ENCODE measurements at places on chromosomes 12 and 14.

GRCh38 chr12:104799458-104799857, 158.6 kb downstream of the SLC41A2 start:
- DNase-seq = no peak

GRCh38 chr14:35444104-35444503, 39.6 kb upstream of the NFKBIA start:
- no peak for DNase-seq

- no peak for DNase-seq
Observed at GRCh38 chr12:15547691-15548090, 225.4 kb downstream of the PTPRO start.

DNA sequence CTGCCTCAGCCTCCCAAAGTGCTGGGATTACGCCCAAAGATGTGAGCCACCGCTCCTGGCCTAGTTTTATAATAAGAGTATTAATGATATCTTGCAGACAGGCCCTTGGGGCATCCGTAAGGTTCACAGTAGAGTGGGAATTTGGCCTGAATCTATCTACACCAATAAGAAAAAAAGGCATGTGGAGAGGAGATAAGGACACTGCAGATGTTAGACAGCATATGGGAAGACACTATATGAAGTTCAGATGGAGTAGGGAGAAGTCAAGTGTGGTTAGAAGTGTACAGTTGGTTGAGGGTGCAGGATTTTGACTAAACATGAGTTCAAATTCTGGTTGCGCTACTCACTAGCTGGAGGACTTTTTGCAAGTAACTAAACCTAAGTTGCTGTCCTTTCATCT, 8.5 kb upstream of the TTC8 start:
- no peak for DNase-seq

DNA sequence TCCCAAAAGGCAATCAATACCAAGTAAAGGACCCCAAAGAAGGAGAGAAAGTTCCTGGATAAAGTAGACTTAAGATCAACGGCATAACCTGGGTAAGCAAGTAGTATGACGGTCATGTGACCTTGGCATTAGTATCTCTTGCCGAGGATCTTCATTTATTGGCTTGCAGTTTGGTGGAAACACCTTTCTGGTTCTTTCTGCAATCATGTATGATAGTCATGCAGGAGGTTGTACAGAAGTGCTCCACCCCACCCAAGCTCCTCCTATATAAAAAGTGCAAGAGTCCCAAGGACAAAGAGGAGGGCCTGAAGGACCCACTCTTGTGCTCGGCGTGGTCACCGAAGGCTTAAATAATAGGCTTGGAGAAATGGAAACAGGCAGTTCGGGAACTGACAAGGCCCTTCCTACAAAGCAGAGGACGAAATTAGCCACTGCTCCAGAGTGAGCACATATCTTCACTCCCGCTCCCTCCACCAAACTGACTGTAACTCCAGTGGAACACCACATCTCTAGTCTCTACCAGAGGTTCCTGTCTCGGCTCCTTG, 750 bp downstream of the CS start:
- DNase-seq = no peak

GRCh38 chr12:85626001-85626783, 210.0 kb downstream of the RASSF9 start:
- DNase-seq = no peak

GRCh38 chr12:53758081-53758729, 6.4 kb upstream of the CISTR start:
- DNase-seq = no peak

GRCh38 chr12:67795236-67795635, 146.7 kb downstream of the DYRK2 start:
- no peak for DNase-seq

- DNase-seq = peak; percentile 71
Observed at GRCh38 chr12:7219599-7220243, 30.2 kb downstream of the PEX5 start.

- DNase-seq = no peak
Observed at GRCh38 chr12:96108321-96108720, 72.9 kb upstream of the LTA4H start.

GRCh38 chr14:34867199-34867598, 8.0 kb downstream of the BAZ1A start:
- no peak for DNase-seq

DNA sequence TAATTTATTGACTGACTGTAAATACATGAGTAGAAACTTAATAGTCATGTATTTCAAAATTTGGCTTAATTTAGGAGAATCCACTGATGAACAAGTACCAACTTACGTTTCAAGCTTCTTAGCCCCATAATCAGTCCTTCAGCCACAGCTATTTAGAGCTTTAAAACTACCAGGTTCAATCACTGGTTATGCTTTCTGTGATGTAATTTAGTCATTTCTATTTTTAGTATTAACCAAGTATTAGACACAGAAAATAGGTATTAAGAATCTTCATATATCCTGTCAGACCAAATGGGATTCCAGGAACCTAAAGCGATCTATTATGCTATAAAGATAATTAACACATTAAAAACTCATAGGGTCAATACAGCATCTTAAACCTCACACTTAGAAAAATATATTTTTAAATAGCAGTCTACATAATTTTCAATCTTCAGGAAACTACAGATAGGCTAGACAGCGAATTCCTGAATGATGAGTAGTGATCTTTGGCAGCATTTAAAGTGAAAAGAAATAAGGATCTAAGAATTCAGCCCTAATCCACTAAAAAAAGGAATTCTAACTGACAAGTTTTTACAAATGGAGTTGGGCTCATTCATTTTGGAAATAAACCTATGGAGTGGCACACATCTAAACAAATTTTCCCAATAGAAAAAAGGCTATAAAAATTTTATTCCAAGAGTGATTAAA, 51.5 kb downstream of the ZC3H14 start:
- no peak for DNase-seq

DNA sequence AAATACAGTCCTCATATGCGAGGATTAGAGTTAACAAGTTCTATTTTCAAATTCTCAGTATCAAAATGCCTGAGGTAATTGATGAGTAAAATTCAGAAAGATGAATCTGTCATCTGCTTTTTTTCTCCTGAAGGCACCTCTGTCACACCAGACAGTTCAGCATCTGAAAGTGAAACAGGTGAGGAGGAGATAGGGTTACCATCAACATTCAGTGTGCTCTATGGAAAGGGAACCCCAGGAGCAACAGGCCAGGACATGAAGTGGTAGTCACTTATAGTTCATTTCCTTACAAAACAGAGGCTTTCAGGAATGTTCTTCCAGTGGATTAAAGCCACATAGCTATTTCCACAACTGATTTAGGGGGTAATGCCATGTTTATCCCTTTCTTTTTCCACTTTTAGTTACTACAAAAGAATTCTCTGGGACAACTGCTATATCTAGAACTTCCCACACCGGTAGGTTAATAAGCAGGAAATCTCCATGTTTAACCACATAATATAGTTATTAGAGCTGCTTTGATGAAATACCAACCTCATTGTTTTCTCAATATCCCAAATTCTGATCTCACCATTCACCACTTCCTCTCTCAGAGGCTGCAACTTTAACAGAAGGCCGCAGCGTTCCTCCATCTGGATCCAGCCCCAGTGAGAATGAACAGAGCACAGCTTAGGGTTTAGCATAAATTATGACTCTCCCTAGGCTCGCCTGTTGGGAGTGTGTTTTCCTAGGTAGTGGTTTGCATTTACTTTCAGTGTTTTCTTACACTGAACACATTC, 177.0 kb upstream of the CNTN1 start:
- DNase-seq = no peak

- no peak for DNase-seq
Observed at GRCh38 chr12:84732828-84733340, 179.7 kb downstream of the SLC6A15 start.

DNA sequence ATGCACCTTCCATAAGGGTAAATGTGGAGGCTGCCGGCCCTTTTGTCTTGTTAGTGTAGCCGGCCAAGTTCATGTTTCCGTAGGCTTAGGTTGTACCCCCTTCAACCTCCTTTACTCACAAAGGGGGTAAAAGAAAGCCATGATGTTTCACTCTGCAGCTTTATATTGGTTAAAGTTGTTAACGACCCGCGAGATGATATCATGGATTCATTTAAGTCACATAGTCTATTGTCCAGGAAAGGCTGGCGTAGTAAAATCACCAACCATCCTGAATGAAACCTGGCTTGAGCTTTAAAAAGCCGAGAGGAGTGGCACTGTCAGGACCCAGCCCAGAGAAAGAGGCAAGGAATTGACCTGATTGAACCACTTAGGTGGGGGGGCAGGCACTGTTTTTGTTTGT, 1.3 kb downstream of the UNG start:
- no peak for DNase-seq

GRCh38 chr14:104086210-104086660, 735 bp downstream of the ASPG start:
- no peak for DNase-seq

DNA sequence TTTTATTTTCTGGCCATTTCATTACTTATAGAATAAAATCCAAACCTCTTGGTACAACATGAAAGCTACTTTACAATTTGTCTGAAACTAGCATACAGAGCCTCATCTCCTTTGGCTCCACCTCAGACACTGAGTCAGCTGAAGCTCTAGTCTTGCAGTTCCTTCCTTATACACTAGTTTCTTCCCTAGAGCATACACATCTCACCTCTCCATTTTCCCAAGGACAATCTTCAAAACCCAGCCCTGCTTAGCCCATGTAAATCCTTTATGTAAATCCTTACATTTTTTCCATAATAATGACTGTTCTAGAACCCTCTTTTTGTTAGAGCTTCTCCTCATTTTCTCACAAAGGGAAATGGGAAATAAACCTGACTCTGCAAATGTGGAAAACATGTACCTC, 463.4 kb downstream of the SLC16A7 start:
- no peak for DNase-seq

DNA sequence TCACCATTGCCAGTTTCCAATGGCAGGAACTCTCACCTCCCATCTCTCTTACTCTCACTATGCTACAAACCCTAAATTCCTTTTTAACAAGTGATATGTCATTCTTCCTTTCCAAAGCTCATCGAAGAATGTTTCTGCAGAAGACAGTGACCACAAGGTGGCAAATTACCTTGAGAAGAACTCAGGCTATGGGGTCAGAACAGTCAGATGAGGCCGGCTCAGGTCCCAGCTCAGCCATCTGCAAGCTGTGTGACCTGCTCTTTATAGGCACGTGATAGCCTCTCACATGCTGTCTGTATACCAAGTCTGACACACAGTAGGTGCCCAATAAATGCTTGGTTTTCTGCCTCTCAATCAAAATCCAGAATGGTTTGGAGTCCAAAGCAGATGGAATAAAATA, 80.7 kb downstream of the FOXN3 start:
- DNase-seq = no peak

- DNase-seq = no peak
Observed at GRCh38 chr14:82511399-82511798, 977.7 kb upstream of the SEL1L start.

GRCh38 chr12:114668886-114669288, 15.1 kb downstream of the TBX3 start:
- no peak for DNase-seq

DNA sequence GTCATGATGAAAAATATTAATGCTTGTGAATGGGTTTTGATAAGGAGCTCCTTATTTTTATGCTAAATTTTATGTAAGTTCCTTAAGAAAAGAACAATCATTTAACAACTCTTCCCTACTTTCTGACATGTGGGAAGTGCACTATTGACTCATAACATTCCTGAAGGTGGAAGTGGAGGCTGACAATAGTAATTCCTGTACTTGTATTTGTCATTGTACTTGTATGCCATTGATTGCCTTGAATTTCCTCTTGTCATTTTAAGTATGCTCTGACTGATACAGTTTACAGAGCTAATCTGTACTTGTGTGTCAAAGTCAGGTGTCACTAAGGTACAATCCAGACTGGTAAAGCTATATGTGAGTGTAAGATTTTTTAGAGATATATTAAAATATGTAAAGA, 440.0 kb downstream of the SLC16A7 start:
- DNase-seq = no peak

GRCh38 chr14:76941544-76941943, 87.0 kb downstream of the IRF2BPL start:
- no peak for DNase-seq

GRCh38 chr14:96086574-96087077, 47.5 kb downstream of the C14orf132 start:
- DNase-seq = no peak

GRCh38 chr14:74202113-74202512, 37.1 kb upstream of the VSX2 start:
- no peak for DNase-seq

DNA sequence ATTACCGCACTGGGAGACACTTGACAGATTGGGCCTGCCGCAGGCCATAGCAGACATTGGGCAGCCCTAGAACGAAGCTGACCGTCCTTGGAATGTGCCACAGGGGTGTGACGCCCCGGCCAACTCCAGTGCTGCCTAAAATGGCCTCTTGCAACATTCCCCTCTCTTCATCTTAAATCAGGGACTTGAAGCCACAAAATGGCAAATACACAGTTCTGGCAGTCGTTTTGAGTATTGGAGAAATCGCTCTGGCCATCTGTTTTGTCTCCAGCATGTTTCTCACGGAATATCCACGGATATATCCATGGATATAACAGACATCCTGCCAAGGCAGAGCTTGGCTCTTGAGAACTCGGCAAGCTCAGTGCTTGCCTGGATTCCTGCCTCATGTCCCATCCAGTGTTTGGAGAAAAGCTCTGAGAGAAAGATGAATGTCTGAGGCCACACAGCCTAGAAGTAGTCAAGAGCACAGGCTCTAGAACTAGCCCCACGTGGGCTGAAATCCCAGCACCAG, 158.4 kb downstream of the CHST11 start:
- DNase-seq = no peak

- DNase-seq = no peak
Observed at GRCh38 chr14:33949411-33949893, 1.4 kb downstream of the EGLN3 start.

DNA sequence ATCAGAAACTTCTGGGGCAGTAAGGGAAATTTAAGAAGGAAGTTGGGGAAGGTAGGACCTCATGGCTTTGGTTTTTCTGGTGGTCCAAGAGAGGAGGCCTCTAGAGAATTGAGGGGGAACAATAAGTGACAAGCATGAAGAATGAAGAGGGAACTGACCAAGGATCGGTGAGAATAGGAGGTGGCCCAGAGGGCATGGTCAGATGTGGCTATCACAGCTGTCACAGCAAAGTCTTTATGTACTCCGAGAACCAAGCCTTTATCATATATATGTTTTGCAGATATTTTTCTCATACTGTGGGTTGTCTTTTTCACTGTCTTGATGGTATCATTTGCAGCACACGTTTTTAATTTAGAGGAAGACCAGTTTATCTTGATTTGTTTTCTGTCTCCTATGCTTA, 64.3 kb downstream of the PPP2R5C start:
- no peak for DNase-seq

Measured in D341Med (cell line).